ENCODE measurements at places on chromosomes 13 and 19.

DNA sequence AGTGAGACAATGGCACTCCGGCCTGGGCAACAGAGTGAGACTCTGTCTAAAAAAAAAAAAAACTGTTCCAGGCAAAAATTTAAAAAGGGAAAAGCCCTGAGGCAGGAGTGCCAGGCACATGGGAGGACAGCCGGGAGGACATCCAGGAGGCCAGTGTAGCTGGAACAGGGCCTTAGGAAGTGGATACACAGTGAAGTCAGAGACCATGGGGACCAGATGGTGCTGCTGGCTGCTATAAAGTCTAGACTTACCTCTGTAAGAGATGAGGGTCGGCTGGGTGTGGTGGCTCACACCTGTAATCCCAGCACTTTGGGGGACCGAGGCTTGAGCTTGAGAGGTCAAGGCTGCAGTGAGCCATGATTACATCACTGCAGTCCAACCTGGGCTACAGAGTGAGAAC lies 15.0 kb downstream of the HAS1 start:
- no peak for DNase-seq

DNA sequence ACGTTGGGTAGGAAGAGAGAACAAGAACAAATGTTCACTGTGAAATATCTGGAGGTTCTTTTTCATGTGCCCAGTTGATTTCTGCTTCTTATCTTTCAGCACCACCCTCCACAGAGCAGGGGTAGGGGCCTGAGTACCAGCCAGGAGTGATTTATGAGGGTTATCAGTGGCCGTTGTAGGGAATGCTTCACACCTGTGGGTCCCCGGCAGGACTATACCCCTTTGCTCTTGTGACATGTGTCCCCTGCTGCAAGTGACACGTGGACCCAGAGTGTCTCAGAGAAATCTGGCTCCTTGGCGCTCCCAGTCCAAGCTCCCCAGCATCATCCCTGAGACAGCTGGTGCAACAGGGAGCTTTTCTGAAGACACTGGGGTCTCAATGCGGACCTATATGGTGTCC lies 29.7 kb downstream of the SIAH3 start:
- no peak for DNase-seq

DNA sequence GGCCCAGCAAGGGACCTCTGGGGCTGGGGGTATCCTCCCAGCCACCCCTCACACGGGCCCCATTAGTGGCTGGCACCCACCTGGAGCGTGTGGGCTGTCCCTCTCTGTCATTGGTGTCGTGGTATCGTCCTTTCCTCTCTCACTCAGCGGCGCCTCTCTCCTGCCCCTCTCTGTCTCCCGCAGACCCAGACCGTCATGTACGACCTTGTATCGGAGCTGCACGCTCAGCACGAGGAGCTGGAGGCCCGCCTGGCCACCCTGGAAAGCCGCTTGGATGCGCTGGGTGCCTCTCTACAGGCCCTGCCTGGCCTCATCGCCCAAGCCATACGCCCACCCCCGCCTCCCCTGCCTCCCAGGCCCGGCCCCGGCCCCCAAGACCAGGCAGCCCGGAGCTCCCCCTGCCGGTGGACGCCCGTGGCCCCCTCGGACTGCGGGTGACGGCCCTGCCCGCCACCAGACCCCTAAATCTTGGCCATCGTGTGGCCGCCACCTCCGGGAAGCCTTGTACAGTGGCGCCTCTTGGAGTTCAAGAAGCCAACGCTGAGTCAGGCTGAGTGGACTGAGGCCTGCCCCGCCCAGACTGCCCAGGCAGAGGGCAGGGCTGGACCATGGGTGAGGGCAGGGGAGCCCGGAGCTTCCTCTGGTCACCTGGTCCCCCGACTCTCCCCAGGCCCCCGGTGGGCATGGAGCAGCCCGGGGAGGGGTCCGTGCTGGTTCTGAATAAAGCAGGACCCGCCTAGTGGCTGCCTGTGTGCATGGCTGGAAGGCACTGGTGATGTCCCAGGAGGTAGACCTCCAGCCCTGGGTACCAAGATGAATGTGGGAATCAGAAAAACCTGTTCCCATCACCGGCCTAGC lies 9.8 kb upstream of the ARRDC2 start:
- DNase-seq: no peak

- no peak for DNase-seq
These were observed 114.5 kb downstream of the KLF5 start for GRCh38 chr13:73173279-73173811.

GRCh38 chr13:52447354-52447753 lies 3.1 kb downstream of the VPS36 start:
- DNase-seq: no peak

GRCh38 chr13:54301085-54301484 lies 1272.5 kb downstream of the OLFM4 start:
- DNase-seq: no peak

DNA sequence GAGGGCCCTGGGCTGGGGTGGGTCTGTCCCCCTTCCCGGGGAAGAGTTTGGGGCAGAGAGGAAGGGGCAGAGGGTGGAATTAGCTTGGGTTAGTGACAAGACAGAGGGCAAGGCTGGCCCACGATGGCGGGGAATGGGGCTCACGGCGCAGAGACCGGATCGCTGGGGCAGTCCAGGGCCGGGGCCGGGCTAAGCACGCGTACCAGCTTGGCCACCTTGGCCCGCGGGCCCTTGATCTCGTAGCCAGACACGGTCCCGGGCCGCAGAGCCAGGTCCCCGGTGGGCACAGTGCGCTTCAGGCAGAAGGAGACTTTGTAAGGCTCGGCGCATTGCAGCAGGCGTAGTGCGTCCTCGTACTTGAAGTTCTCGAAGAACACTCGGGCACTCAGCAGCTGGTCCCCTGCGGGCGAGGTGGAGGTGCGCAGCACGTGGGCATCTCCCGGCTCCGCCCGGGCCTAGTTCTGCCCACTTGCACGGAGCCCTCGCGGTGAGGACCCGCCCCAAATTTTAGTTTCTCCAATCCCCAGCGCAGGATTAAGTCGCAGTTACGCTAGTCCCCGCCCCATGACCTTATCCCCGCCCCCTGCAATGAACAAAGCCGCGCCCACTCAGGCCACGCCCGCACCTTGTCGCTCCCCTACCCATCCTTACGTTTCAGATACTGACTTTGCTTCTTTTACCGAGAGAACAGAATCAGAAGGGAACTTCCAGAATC lies 8.6 kb upstream of the HIPK4 start:
- DNase-seq: peak; percentile 10

DNA sequence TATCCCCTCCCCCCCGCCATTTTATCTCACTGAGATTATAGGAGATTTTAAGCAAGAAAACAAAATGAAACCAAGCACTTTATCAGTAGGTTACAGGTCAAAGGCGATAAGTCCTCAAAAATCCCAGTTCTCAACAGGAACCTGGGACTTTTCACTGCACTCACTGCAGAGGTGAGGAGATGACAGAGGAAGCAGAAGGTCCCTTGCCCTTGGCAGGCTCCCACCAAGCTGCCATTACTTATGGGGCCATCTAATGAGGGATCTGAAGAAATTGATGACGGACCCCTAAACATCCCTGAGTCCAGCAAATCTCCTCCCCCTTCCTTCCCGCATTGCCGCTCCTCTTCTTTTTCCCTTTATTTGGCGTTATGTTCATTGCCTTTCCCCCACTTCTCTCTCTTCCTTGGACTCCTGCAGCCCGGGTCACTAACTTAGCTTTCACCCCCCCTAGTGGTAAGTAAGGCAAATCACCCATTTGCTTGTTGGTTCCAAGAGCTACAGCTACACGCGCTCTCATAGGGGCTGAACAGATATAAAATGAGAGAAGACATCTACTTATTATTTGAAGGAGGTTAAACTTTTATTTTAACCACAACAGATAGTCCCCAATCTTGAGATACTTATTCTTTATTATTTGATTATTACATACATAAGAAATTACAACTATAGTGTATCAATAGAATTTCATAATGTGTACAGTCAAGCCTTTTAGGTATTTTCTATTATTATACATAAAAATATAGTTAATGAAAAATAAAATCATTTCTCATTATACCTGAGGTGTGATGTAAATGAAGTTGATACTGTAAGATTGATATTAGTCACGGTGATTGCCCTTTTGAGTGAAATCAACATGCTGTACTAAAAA lies 52.0 kb upstream of the ARGLU1 start:
- no peak for DNase-seq

GRCh38 chr13:84821261-84821660 lies 939.0 kb upstream of the SLITRK1 start:
- DNase-seq: no peak

DNA sequence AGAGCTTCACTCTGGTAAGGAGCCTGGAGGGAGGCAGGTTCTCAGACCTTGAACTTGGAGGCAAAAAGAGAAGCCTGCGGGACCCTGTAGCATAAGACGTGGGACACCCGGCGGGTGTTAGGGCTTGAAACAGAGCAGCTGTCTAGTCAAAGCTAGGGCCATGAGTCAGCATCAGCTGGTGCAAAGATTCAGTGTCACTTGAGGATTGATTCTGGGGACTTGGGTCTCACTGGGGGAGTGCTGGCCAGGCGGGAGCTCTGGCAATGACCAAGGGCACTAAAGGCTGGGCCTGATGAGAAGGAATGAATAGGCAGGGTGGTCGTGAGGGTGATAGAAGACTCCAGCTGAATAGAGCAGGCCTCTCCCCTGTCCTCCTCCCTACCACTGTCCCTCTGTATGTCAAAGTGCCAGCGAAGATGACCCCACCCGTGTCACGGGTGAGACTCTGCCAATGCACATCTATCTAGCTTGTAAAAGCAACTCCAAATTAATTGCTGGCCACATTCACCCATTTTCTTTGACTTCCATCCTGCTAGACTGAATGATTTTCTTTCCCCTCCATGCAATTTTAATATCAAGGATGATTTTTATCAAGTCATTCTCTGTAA lies 97.1 kb downstream of the MBNL2 start:
- DNase-seq: no peak

- DNase-seq: no peak
These were observed 1.7 kb downstream of the DMPK start for GRCh38 chr19:45780448-45781213.

DNA sequence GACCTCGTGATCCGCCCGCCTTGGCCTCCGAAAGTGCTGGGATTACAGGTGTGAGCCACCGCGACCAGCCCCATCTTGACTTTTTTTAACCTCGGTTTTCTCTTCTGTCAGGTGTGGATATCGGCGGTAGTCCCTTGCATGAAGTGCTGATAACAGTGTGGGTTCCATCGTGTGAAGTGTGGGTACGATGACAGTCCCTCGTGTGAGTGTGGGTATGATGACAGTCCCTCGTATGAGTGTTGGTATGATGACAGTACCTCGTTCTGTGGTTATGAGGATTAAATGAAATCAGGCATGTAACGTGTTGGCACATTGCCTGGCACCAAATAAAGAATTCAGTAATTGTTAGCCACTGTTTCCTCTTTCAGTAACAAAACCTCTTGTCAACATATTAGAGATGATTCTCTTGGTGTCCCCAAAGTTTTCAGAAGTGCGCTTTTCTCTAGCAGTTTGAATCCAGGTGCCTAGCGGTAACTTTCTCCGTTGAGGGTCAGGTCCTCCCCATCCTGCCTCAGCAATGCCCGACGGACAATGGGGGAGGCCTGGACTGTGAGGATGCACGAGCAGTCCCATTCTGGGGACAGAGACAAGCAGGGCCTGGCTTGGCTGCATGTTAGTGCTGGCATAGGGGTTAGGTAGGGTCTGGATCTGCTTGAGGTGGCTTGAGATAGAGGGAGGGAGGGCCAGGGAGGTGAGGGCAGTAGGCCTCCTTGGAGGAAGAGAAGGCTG lies 15.3 kb downstream of the GATAD2A start:
- no peak for DNase-seq

DNA sequence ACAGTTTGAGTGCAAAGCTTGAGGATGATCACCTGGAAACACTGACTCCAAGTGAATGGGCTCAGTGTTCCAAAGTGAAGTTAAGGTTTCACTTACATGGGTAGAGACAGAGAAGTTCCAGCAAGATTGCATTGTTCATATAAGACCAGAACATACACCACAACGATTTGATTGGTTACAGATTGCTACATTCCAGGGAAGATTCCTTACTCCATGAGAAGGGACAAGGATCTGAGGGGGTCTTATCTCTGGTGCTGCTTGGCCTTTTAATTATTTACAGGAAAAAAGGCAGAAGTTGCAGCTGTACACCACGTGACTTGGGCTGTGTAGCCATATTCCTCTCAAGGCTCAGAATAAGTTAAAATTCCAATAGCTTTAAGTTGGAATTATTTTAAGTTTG lies 12.3 kb downstream of the WDFY2 start:
- no peak for DNase-seq

DNA sequence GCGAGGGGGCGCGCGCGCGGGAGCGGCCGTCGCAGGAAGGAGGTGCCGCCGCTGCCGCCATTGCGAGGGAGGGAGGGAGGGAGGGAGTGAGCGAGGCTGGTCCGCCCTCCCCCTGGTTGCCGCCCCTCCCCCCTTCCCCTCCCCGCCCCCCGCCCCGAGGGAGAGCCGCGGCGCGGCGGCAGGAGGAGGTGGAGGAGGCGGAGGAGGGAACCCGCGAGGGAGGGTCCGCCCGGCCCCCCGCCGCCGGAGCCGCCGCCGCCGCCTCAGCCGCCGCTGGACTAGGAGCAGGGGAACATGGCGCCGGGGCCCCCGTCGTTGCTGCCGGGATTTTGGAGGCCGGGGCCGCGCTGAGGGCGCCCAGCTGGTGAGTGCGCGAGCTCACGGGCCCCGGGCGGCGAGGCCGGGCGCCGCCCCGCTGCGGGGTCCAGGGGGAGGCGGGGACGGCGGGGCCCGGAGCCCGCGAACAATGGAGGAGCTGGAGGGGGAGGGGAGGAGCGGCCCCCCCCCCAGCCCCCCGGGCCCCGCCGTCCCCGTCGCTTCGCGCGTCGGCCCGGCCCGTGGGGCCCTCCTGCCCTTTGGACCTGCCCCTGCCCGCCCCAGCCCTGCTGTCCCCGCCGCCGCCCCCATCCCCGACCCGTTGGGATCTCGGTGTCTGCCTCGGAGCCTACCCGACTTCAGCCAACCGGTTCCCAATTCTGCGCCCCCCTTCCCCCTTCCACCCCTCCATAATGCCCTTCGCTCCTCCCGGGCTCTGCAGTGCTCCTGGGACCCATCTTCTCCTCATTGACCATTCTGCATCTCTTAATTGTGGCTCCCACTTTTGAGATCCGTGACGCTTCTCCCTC lies at the start of gene ARHGAP35:
Gene ARHGAP35 (plus strand): TSS at position 152 of the 845 bp plus-strand sequence. CDS start 57,679 bp downstream, outside the sequence.
- DNase-seq: no peak

DNA sequence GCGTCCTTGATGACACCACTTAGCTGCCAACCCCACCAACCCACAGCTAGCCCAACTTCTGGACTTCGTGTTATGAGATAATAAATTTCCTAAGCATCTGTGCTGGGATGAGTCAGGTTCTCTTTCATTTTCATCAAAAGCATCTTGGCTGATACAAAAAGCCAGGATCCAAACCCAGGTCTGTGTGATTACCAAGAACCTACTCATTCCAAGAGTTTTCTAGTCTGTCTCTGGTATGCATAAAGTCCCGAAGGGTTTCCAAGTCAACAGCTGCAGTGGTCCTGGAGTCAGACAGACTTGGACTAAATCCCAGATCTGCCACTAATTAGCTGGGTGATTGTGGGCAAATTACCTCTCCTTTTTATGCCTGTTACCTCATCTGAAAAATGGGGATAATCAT lies 55.5 kb upstream of the SERP2 start:
- no peak for DNase-seq

DNA sequence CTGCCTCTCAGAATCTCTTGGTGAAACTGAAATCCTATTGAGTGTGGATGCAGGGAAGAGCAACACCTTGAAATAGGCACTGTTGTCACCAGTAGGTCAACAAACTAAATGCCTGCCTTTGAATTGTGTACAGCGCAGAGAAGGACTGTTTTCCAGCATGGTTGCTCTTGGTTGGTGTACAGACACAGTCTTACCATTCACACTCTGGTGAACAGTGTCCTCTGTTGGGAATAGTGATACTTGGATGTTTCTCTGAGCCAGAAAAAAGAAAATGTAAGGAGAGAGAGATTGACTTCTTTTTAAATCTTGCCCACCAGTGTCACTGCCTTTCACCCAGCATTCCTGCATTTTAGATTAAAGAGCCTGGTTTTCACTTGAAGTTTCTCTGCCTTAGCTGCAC lies 179.7 kb downstream of the STK24 start:
- no peak for DNase-seq
